ENCODE measurements at places on chromosomes 1 and 21.

DNA sequence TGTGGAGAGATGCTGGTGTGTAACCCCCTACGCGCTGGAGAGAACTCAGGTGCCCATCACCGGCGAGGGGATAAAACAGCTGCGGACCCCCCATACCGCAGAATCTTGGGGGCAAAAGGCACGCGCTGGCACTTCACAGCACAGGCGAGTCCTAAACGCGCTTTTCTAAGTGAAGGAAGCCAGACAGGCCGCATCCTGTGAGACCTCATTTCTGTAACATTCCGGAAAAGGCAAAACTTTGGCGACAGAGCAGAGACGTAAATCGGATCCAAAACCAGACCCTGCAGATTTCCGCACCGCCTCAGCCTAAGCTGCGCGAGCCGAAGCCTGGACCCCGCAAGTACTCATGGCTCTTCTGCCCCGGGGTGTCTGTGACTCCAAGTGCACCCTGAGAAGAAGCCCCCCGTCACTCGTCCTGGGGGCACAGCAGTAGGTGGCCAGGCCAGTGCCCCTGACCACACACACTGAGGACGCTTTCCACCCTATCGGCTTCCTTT, 60.9 kb downstream of the SLX9 start:
- DNase-seq, result peak; percentile 64

- no peak for DNase-seq
Observed at GRCh38 chr1:24900985-24901781, 28.9 kb downstream of the RUNX3 start.

GRCh38 chr1:38834937-38835827, 24.4 kb downstream of the RRAGC start:
- peak; percentile 44 for DNase-seq

DNA sequence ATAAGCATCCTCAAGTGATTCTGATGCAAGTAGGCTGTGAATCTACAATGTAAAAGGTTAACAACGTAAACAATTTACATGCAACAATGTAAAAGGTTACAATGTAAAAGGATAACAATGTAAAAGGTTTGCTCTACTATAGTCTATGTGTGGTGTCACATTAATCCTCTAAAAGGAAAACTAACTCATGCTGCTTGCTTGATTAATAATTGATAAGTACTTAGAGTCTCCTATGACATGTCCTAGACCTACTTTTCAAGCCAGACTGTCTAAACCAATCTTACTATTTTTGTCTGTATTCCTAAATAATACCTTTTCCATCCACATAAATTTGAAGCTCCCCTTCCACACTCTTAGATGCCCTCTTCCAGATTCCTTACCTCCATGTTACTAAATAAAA, 606.8 kb downstream of the LTN1 start:
- DNase-seq, result no peak

- DNase-seq, result no peak
Observed at GRCh38 chr1:153919876-153920852, 2.6 kb downstream of the GATAD2B start.

DNA sequence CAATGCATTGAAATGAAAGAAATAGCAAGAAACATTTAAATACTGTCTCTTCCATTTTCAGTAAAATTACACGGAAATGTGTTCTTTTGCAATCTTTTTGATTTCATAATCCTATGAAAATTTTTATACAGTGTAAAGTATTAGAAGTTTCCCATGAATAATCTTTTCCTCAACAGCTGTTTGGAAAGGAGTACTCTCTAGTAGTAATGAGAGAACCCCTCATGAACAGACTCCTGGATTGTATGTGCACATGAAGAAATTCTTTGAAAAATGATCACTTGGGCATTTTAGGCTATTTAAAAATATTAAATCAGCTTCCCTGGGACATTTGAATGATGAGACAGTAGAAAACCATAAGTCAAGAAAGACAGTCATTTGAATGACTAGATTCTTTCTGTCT, 64.4 kb downstream of the LHX9 start:
- no peak for DNase-seq

DNA sequence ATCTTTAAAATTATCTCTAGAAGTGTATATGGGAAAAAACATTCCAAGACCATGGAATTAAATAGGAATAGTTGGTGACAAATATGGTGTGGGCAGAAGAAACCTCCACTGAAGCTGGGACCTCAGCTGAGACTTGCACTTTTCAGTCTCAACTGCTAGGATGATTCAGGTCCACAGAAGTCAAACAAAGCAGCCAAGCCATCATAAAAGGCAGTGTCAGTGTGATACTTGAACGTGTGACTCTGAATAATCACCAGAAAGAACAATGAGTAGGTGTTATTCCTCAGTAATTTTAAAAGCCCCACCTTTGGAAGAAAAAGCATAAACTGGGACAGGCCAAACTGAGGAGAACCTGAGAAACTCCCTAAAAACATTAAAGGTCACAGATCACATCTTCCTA, 90.7 kb downstream of the ZNF281 start:
- no peak for DNase-seq

DNA sequence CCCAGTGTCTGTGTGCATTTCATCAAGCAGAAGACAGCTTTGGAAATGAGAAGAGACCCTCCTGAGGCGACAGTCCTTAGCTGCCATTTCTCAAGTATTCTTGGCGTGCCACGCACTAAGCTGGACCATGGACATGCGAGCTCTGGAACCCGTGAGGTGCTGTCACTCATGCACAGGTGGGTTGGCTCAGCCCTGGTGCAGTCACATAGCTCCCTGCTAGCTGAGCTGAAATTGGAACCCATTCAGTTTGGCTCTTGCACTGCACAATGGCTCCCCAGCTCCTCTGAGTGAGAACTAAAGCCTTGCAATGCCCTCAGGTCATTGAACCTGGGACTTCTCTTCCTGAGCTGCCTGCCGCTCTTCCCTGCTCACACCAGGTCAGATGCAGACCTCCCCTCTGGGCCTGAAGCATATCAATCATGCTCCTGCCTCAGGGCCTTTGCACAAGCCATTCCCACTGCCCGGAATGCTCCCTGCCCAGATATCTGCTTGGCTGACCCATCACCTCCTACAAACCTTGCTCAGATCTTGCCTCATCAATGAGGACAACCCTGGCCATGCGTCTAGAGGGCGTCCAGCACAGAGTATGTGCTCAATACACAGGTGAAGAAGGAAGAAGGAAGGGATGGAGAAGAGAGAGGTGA, 6.3 kb upstream of the SRARP start:
- DNase-seq, result no peak
